Naive thymus-derived CD4-positive, alpha-beta T cell (primary cell): ENCODE measurements at places on chromosomes 7 and 10.

GRCh38 chr10:126841341-126841895 is 63.8 kb upstream of the DOCK1 start:
- no peak for DNase-seq
- H3K36me3 ChIP-seq = no peaks in the 10 kb centered on the region
- H3K27me3 ChIP-seq = no peaks in the 10 kb centered on the region
- no peaks in the 10 kb centered on the region for H3K4me1 ChIP-seq
- no peak overlapping the region for H3K27ac ChIP-seq

DNA sequence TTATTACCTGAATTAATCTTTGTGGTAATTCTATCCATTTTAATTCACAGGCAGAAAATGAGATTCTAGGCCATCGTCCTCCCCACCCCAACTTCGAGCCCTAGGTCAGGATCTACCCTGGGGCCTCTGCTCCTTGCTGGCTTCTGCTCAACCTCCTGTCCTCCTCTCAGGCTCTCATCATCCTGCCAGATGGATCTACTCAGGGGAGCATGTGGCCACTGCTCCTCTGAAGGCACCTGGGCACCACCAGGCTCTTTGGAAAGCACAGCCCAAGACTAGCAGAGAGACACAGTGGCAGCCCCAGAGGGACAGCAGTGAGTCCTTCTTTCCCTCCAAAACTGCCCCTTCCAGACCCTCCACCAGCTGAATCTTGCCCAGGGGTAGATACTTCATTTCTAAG is 248.2 kb downstream of the TCERG1L start:
- DNase-seq = no peak
- no peaks in the 10 kb centered on the region for H3K4me1 ChIP-seq
- H3K27me3 ChIP-seq = no peaks in the 10 kb centered on the region
- H3K27ac ChIP-seq = no peak overlapping the region
- no peak overlapping the region for H3K4me3 ChIP-seq
- no peaks in the 10 kb centered on the region for H3K36me3 ChIP-seq

GRCh38 chr10:125337510-125337909 is 177.1 kb upstream of the CTBP2 start:
- H3K4me3 ChIP-seq = no peak overlapping the region
- DNase-seq = no peak
- H3K4me1 ChIP-seq = no peaks in the 10 kb centered on the region
- no peaks in the 10 kb centered on the region for H3K36me3 ChIP-seq
- H3K27ac ChIP-seq = no peak overlapping the region

GRCh38 chr10:85651497-85651882 is 715.1 kb downstream of the GRID1 start:
- H3K4me3 ChIP-seq = no peak overlapping the region
- no peaks in the 10 kb centered on the region for H3K27me3 ChIP-seq
- H3K36me3 ChIP-seq = no peaks in the 10 kb centered on the region

DNA sequence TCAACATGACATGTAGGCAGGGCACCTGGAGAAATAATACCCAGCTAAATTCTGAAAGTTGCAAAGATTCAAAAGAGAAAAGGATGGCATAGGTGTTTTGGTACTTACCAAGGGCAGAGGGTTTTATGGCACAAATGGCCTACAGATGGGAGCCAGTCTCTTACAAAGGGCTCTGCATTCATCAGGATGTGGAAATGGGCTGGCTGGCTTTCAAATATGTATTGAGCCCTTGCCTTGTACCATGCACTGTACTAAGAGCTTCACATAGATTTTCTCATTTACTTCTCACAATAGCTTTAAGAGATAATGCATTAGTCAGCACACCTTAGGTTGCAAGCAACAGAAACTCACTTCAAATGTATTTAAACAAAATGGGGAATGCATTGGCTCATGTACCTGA is 327.1 kb downstream of the BICC1 start:
- H3K27me3 ChIP-seq = no peaks in the 10 kb centered on the region
- H3K4me1 ChIP-seq = no peaks in the 10 kb centered on the region
- H3K27ac ChIP-seq = no peak overlapping the region
- no peaks in the 10 kb centered on the region for H3K36me3 ChIP-seq

- H3K4me1 ChIP-seq = peaks cover 9% of the 10 kb centered on the region
- H3K36me3 ChIP-seq = no peaks in the 10 kb centered on the region
- peaks cover 11% of the 10 kb centered on the region for H3K27me3 ChIP-seq
- DNase-seq = no peak
- H3K4me3 ChIP-seq = peak overlapping the region; percentile 82
Measured at GRCh38 chr10:128125416-128125943, 743 bp downstream of the MKI67 start.

DNA sequence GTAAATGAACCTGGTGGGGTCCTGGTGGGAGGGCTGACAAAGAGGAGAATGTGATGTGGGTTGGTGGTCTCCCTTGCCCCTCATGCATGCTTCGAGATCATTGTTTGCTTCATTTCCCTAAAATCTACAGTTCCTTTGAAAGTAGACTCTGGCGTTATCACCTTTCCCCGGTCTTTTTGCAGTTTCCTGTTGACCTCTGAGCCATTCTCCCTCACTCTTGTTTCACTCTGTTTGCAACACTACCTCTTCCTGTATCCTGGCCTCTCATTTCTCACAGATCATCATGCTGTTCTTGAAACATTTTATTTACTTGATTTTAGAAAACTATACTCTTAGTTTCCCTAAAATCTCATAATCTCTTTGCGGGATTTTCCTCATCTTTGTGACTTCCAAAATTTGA is 179.8 kb downstream of the WNT2 start:
- no peak overlapping the region for H3K27ac ChIP-seq
- H3K27me3 ChIP-seq = no peaks in the 10 kb centered on the region
- H3K36me3 ChIP-seq = no peaks in the 10 kb centered on the region
- no peak for DNase-seq
- no peaks in the 10 kb centered on the region for H3K4me1 ChIP-seq

- H3K4me3 ChIP-seq = no peak overlapping the region
- no peak for DNase-seq
- H3K36me3 ChIP-seq = no peaks in the 10 kb centered on the region
- H3K27ac ChIP-seq = no peak overlapping the region
Measured at GRCh38 chr10:113329121-113329596, 223.7 kb upstream of the HABP2 start.

DNA sequence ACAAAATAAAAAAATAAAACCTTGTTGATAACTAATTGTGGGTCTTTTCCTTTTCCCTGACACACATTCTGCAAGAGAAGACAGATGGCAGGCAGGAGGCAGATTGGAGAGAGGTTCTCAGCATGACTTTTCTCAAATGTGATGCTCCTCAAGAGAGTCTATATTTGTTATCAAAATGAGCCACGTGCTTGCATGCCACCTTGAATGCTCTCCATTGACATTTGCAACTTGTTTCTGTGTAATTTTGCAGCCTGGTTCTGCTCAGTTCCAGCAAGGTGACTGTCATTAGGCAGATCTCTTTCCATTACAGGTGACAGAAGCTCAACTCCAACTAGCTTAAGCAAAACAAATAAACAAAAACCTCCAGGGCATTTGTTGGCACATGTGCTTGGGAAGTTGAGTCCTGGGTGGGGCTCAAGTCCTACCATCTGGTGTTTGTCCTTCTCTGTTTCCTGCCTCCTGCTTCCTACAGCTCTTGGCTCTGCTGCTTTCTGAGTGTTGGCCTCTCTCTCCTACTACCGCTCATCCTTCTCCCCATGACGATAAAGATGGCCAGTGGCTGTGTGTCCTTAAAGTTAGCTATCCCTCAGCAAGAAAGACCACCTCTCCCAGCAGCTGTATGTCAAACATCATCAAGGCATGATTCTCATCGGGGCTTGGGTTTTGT is 56.7 kb downstream of the GRK5 start:
- peaks cover 15% of the 10 kb centered on the region for H3K4me1 ChIP-seq
- H3K36me3 ChIP-seq = no peaks in the 10 kb centered on the region
- H3K27ac ChIP-seq = no peak overlapping the region
- H3K4me3 ChIP-seq = no peak overlapping the region
- DNase-seq = no peak

GRCh38 chr7:148328906-148329305 is 261.7 kb upstream of the C7orf33 start:
- H3K27me3 ChIP-seq = no peaks in the 10 kb centered on the region
- DNase-seq = no peak
- no peak overlapping the region for H3K27ac ChIP-seq
- H3K4me1 ChIP-seq = no peaks in the 10 kb centered on the region
- no peaks in the 10 kb centered on the region for H3K36me3 ChIP-seq

- H3K36me3 ChIP-seq = no peaks in the 10 kb centered on the region
- H3K4me1 ChIP-seq = no peaks in the 10 kb centered on the region
- DNase-seq = no peak
- H3K27ac ChIP-seq = no peak overlapping the region
Measured at GRCh38 chr7:152735443-152736004, 24.0 kb upstream of the ACTR3B start.

GRCh38 chr10:75062506-75063299 is 48.8 kb upstream of the SAMD8 start:
- DNase-seq = no peak
- H3K27ac ChIP-seq = no peak overlapping the region
- no peak overlapping the region for H3K4me3 ChIP-seq
- H3K27me3 ChIP-seq = no peaks in the 10 kb centered on the region

- H3K27ac ChIP-seq = no peak overlapping the region
- DNase-seq = no peak
- no peak overlapping the region for H3K4me3 ChIP-seq
- H3K4me1 ChIP-seq = no peaks in the 10 kb centered on the region
- no peaks in the 10 kb centered on the region for H3K27me3 ChIP-seq
Measured at GRCh38 chr7:39197831-39198230, 220.1 kb downstream of the POU6F2 start.

GRCh38 chr10:101066146-101066895 is 4.5 kb downstream of the KAZALD1 start:
- DNase-seq = no peak
- H3K27ac ChIP-seq = no peak overlapping the region
- H3K4me3 ChIP-seq = peak overlapping the region; percentile 42
- peaks cover 26% of the 10 kb centered on the region for H3K27me3 ChIP-seq

GRCh38 chr7:20030915-20031362 is 186.2 kb downstream of the MACC1 start:
- H3K27ac ChIP-seq = no peak overlapping the region
- no peak for DNase-seq
- H3K4me3 ChIP-seq = no peak overlapping the region

GRCh38 chr7:2754912-2755311 is 66.9 kb downstream of the AMZ1 start:
- no peak overlapping the region for H3K4me3 ChIP-seq
- no peaks in the 10 kb centered on the region for H3K36me3 ChIP-seq
- H3K4me1 ChIP-seq = no peaks in the 10 kb centered on the region
- no peak overlapping the region for H3K27ac ChIP-seq
- DNase-seq = no peak

GRCh38 chr7:116483271-116483942 is 16.1 kb upstream of the CAV2 start:
- H3K27ac ChIP-seq = no peak overlapping the region
- H3K27me3 ChIP-seq = no peaks in the 10 kb centered on the region
- H3K36me3 ChIP-seq = no peaks in the 10 kb centered on the region
- no peak for DNase-seq

- H3K27me3 ChIP-seq = no peaks in the 10 kb centered on the region
- H3K36me3 ChIP-seq = no peaks in the 10 kb centered on the region
- H3K27ac ChIP-seq = no peak overlapping the region
Measured at GRCh38 chr10:21257919-21258318, 267.6 kb downstream of the SKIDA1 start.

DNA sequence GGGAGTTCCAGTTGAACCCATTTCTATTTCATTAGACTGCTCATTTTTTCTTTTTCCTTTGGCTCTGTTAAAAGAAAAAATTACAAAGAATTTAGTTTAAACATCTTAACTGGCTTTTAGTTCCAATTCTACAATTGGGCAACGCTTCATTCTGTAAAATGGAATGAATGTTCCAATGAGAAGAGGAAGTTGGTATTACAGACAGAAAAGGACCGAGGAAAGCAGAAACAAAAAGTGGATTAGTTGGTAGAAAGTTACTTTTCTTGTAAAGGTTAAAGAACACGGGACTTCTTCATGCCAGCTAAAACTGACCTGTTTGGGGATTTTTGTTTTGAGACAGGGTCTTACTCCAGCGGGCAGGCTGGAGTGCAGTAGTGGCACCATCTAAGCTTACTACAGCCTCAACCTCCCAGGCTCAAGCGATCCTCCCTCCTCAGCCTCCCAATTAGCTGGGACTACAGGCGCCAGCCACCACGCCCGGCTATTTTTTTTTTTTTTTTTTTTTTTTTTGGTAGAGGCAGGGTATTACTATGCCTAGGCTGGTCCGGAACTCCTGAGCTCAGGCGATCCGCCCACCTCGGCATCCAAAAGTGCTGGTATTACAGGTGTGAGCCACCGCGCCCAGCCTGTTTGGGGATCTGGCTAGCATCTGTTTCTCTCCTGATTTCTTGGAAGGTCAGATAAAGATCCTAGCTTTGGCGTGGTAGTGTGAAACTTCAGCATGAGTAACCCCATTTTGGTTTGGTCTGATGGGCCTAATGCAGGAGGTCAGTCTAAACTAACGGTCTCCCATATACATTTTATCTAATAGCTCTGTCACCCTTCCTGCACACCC is 1.3 kb upstream of the VDAC2 start:
- H3K4me1 ChIP-seq = peaks cover 21% of the 10 kb centered on the region
- no peak for DNase-seq
- H3K27ac ChIP-seq = peak overlapping the region; percentile 96

- H3K36me3 ChIP-seq = no peaks in the 10 kb centered on the region
- no peaks in the 10 kb centered on the region for H3K27me3 ChIP-seq
- no peak overlapping the region for H3K27ac ChIP-seq
- H3K4me1 ChIP-seq = no peaks in the 10 kb centered on the region
Measured at GRCh38 chr7:143041346-143041745, 10.8 kb upstream of the OR6V1 start.

DNA sequence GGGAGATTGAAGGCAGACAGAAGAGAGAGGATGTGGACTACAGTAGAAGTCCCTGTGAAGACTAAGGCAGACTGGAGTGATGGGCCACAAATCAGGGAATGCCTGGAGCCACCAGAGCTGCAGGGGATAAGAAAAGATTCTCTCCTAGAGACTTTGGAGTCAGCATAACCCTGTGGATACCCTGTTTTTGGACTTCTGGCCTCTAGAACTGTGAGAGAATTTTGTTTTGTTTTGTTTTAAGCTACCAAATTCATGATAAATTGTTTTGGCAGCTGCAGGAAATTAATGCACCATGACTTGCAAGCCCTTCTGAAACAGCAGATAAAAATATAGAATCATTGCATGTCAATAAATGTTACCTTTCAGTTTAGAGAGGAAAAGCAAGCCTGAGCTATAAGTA is 41.3 kb downstream of the INHBA start:
- H3K4me3 ChIP-seq = no peak overlapping the region
- DNase-seq = no peak
- no peaks in the 10 kb centered on the region for H3K27me3 ChIP-seq
- H3K27ac ChIP-seq = no peak overlapping the region

- no peak overlapping the region for H3K4me3 ChIP-seq
- peaks cover 22% of the 10 kb centered on the region for H3K36me3 ChIP-seq
- no peak for DNase-seq
Measured at GRCh38 chr10:69379800-69380199, 36.9 kb downstream of the TACR2 start.

- peaks cover 5% of the 10 kb centered on the region for H3K36me3 ChIP-seq
- peaks cover 4% of the 10 kb centered on the region for H3K4me1 ChIP-seq
- H3K4me3 ChIP-seq = no peak overlapping the region
- H3K27me3 ChIP-seq = no peaks in the 10 kb centered on the region
- no peak overlapping the region for H3K27ac ChIP-seq
- no peak for DNase-seq
Measured at GRCh38 chr10:96910488-96911395, 78.6 kb downstream of the LCOR start.
